ENCODE measurements at places on chromosomes 7 and 10. TPM values are rescaled to one million over a fixed set of nuclear protein-coding genes. Genes with fewer than 3 reads are reported as not detected.

DNA sequence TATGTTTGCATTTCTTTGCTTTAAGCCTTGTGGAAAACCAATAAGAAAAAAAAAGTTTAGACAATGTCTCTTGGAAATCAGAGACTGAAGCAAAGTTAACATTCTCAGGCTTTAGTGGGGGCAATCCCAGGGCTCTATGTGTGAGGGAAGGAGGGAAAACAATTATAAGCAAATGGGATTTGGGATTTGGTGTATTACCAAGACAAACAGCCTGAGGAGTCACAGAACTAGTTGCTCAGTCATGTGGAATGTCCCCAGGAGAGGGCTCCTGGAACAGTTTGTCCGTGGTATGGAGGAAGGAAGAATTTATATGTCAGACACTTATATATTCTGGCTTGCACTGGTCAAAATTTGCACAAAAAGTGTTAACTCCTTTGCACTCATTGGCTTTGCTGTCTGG, 562.9 kb upstream of the TPK1 start:
- no peak for DNase-seq

DNA sequence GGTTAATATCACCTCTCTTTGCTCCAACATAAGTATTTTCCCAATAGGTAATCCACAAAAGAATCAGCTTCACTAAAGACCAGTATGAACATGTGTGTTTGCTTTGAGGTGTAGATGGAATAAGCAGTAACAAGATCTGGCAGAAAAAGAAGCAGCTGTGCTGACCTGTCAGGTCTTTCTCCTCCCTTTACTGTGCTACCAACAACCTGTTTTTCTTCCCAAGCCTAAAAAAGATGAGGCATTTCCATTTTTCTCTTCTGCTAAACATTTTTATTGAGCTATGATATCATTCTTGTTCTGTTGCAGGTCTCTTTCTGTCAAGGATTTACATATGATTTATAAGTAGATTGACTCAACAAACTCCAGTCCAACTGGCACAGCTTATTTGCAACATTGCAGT, 315.2 kb upstream of the GLI3 start:
- no peak for DNase-seq

GRCh38 chr7:139915268-139915863, 86.3 kb downstream of the TBXAS1 start:
- DNase-seq = no peak

Gene MRLN
- total RNA-seq = not detected

GRCh38 chr10:70418713-70419112, 14.8 kb downstream of the EIF4EBP2 start:
- DNase-seq = no peak

Gene ZNF277
- 17.0 TPM for total RNA-seq

GRCh38 chr10:110781139-110781538, 90.6 kb upstream of the PDCD4 start:
- DNase-seq = no peak

DNA sequence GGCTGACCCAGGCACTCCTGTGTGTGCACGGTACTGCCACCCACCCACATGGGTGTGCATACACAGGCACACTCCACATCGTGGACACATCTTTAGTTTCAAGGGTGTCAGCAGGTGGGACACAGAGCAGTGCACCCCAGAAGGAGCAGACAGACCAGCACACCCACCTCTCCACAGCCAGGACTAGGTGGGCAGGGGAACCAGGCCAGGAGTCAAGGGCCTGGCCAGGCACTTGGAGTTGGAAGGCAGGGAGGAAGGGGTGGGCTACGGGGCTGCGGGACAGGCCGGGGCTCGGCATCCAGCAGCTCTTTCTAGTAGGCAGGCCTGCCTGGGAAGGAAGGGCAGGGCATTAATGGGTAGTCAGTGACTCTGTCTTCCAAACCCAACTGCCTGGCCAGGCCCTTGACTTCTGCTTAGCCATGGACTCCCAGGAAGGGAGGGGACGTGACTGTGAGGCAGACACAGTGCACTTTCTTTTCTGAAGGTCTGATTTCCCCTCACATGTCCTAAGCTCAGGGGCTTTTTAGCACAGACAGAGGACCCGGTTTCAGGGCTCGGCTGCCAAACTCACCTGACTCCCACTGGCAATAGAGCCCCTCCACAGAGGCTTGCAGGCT, 14.6 kb downstream of the RASGEF1A start:
- peak; percentile 14 for DNase-seq

Gene UCMA
- total RNA-seq = not detected

DNA sequence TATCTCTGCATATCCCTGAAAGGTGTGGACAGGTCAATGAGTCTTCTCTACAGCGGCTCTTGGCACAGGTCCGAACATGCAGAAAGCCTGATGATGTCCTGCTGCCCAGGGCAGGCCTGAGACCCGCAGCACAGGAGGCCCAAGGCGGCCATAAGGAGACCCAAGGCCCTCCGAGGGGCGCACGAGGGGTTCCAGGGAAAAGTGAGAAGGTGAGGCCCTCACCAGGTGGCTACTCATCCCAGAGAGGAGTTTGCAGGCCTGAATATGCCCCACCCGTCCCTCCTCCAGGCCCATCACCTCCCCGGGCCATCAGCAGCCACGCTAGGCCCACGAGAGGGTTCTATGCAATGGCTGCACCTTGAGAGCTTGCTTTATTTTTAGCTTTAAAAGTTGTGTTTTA, 173.4 kb upstream of the RHEB start:
- peak; percentile 41 for DNase-seq

DNA sequence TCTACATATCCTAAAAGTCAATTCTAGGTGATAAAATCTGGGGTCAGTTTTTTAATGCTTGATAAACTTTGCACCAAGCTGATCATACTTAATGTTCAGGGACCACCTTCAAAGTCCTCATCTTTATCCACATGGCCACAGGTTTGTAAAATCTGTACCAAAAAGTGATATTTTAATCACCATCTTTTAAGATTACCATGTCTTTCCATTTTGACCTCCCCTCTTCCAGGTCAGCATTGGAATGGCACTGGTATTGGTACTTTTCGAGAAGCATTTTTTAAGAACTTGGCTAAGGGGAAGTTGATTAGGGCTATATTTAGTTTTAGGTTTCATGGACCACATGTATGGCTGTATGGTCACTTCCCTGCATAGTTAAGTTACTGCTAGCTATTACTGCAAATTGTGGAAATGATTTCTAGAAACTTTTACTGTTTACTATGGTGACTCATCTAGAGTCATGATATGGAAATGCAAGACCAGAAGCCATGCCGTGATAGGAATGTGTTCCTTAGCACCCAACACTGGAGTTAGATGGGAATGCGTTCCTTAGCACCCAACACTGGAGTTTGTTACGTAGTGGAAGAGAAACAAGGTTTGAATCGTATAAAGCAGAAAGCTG, 50.8 kb upstream of the ABLIM1 start:
- DNase-seq = no peak

DNA sequence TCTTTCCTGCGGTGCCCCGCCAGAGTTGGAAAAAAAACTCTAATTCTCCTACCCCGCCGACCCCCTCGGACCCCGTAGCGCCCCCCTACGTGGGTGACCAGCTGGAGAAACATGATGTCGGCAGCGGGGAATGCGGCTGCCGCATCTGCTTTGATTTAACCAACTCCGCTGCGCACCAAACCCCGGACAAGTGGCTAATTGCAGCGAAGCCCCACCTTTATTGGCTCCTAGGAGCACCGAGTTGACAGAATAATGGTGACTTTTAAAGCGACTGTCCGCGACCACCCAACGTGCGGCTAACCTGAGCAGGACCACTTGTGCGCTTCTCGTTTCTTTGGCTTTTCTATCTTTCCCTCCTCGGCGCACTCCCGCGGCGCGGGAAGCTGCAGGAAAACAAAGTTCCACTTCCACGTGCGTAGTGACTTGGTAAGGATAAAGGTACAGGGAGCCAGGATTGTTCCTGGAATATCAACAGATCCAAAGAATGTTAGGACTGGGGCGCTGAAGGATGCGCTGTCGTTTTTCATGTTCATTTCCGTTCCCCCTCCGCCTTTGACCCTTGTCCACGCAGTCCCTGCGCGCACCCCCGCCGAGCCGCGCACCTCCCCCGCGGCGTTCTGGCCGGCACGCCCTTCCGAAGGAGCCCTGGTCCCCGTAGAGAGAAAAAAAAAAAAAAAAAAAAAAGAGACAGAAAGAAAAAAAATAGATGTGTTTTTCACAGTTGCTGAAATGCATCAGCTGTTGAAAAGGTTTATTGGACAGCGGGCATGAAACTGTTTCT, 1.4 kb downstream of the WNT16 start:
- no peak for DNase-seq

GRCh38 chr10:1963341-1963740, 226.0 kb upstream of the ADARB2 start:
- DNase-seq = no peak

Gene EPHB4
- total RNA-seq = 22.7 TPM

Gene PDE1C
- 192 TPM for total RNA-seq

GRCh38 chr10:130630135-130630534, 493.9 kb downstream of the GLRX3 start:
- no peak for DNase-seq

DNA sequence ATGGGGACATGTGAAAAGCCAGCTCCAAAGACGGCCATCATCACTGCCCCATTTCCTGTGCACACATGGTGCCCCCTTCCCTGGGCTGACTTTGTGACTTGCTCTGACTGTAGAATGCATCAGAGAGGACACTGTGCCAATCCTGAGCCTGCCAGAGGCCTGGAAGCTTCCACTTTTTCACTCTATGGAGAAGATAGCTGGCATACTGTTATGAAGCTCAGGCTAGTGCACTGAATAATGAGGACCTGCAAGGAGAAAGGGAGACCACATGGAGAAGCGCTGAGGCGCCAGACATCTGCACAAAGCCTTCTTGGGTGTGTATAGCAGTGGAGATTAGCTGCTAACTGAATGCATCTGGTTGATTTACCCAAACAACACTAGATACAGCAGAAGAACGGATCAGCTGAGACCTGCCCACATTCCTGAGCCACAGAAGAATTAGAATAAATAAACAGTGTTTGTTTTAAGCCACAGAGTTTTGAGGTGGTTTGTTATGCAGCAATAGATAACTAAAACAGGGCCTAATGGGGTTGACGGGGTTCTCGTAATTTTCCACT, 58.9 kb upstream of the C10orf90 start:
- no peak for DNase-seq

DNA sequence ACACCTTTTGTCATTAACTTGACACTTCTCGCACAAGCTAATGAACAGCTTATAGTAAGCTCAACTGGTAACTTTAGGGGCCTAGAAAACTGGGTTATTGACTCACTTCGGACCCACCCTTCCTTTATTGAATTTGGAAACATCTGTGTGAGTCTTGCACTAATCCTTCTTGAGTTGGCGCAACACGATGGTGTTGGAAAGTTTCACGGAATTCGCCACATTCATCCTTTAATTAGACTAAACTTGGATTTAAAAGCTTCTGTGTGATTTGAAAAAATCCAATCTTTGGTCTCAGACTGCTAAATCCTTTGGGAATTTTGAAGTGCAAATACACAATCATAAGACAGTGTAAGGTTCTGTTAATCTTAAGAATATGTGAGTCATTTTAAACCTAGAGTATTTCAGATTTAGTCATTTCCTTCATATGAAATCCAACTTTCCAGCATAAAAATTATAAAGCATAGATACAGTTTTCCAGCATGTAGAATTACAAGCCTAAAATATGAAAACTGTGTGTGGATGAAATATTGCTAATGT, 15.1 kb downstream of the FZD8 start:
- no peak for DNase-seq

Gene SAMD9L
- 5.9 TPM for total RNA-seq

DNA sequence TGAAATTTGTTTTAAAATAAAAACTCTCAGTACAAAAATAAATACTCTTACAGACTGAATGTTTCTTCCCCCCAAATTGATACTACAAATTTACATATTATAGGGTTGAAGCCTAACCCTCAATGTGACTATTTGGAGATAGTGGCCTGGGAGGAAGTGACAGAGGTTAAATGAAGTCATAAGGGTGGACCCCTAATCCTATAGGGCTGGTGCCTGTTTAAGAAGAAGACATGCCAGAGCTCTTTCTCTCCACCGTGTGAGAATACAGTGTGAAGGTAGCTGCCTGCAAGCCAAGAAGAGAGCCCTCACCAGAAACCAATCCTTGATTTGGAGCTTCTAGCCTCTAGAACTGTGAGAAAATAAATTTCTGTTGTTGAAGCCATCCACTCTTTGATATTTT, 67.6 kb downstream of the MCU start:
- no peak for DNase-seq

GRCh38 chr7:112362053-112362650, 88.1 kb upstream of the IFRD1 start:
- no peak for DNase-seq

Gene SEMA3C
- 71.7 TPM for total RNA-seq

- peak; percentile 66 for DNase-seq
Observed at GRCh38 chr7:30433082-30433481, 45.5 kb downstream of the NOD1 start.

Gene CFAP58
- total RNA-seq = 1.2 TPM

DNA sequence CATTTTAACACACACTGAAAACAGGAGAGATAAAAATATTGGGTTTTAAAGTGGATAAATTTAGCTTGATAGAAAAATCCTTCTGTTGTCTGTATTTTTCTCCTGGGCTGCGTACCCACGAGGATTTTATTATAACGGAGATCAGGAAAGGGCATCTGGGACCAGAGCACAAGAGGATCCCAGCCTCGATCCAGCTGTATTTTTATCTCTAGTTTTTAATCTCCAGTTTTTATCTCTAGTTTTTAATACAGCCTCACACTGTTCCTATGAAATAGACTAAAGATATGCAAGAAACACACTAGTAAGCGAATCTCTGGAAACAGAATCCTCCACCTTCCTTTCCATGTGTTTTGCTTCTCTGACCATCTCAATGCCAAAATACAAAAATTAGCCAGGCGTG, 295.2 kb downstream of the FRMD4A start:
- no peak for DNase-seq

Gene UPK3BL2
- total RNA-seq = 2.9 TPM

DNA sequence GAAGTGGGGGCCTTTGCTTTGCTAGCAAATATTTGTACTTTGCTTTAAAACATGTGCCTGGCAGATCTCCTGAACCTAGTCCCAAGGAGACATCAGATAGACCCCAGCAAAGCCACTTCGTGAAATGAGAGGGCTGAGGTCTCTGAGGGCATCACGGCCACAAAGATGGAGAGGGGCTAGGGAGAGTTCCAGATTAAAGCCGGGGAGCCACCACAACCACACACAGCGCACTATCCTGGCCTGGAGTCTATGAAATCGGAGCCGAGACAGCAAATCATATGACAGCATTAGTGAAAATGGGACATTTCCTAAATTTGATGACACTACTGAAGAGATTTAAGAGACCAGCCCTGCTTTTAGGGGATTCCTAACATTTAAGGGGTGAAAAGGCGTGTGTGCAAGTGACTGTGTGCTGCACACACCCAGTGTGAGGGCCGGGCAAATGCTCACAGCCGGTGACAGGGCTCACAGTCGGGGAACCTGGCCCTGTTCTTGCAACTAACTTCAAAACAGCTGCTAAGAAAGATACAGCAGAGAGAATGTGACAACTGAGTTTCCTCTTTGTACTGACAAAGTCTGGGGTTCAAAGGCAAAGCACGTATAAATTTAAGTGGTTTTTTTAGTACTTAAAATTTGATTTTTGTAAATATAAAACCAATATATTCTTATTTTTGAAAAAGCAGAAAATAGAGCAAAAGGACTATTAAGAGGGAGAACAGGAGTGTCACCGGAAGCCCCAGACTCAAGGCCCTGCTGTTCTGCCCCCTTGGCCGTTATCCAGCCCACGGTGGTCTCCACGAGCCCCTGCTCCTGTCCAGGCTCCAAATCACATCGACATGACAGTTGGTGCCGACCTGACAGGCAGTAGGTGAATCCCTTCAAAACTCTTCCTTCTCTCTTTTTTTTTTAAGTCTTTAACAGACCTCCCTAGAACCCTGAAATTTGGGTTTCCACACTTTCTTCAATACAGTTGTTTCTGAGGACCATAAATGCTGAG, 49.5 kb downstream of the VIPR2 start:
- DNase-seq = peak; percentile 53
